ENCODE measurements at places on chromosomes 1 and 21.

DNA sequence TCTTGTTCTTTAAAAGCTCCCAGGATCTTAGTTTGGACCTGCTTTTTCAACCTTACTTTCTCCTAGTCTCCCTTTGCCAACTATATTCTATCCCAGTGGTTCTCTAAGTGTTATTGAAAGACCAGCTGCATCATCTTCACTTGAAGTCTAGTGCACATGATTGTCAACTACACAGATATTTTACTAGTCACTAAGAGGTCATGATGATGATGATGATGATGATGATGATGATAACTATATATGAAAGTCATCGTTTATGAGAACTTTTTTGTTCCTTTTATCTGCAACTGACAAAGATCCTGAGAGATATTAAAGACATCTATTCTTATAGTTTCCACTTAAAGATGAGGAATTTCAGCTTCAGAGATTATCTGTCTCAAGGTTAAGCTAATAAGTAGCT lies 479.0 kb upstream of the ZRANB2 start:
- DNase-seq, result no peak

DNA sequence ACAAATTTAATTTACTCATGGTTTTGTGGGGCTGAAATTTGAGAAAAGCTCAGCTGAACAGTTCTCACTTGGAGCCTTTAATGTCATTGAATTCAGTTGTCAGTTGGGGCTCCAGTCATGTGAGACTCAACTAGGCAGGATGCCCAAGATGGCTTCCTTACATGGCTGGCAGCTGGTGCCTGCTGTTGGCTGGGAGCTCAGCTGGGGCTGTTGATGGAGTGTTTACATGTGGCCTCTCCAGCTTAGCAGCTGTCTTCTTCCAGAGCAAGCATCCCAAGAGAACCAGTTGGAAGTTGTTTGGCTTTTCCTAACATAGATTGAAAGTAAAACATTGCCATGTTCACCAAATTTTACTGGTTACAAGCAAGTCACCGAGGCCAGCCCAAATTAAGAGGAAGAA lies 81.8 kb upstream of the KCNA3 start:
- DNase-seq, result no peak

DNA sequence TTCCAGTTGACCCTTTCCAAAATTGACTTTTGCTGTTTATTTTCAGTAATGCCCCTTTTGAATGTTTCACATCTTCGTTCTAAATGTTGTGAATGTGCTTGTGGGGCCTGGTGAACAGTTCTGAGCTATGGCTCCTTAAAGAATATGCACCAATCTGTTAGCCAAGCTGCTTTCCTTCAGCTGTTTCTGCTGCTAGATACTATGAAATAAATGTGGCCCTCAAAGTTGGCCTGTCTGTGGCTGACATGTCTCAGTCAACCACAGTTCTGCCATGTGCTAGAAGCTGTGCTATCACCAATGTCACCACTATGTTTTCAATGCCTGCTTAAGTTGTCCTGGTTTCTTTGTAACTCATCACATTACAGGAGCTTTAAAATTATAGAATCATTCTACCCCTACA lies 86.7 kb upstream of the BCL10 start:
- DNase-seq, result no peak

GRCh38 chr21:45463871-45464270 lies 58.9 kb downstream of the COL18A1 start:
- no peak for DNase-seq

GRCh38 chr1:25504706-25505595 lies 38.5 kb upstream of the LDLRAP1 start:
- DNase-seq, result no peak
